ENCODE measurements at places on chromosomes 3 and 15.
A peak's percentile ranks its signal among the peaks of the same experiment; 100 is the strongest.

GRCh38 chr3:124772081-124772831, 42.0 kb downstream of the UMPS start:
- DNase-seq, result peak; percentile 54

DNA sequence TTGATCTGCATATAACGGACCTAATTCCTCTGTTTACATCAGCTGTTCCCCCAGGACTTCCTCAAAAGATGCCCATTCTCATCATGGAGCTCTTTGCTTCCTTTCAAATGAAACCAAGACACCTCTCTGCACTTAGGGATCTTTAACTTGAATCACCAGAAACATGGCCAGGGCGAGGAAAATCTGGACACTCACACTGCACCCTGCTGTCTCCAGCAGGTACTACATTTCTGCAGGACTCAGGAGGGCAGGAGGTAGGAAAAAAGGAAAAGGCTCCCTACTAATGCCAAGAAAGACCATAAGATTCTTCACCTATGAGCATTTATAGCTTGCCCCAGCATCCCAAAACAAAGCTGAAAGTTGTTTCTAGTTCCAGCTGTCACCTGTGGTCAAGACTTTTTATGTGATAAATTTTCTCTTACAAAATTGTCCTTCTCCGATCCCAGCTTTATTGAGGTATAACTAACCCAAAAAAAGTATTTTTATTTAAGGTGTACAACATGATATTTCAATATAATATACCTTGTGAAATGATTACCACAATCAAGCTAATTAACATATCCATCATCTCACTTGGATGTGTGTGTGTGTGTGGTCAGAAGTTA, 87.3 kb upstream of the C15orf61 start:
- DNase-seq, result peak; percentile 53

GRCh38 chr3:24154013-24154695, 209.1 kb downstream of the NR1D2 start:
- no peak for DNase-seq

GRCh38 chr3:129404130-129404529, 24.3 kb downstream of the EFCAB12 start:
- DNase-seq, result no peak

- DNase-seq, result peak; percentile 90
These were observed 28.5 kb downstream of the SCG5 start for GRCh38 chr15:32669896-32670611.

GRCh38 chr15:63083541-63083940, 38.1 kb upstream of the LACTB start:
- DNase-seq, result no peak

DNA sequence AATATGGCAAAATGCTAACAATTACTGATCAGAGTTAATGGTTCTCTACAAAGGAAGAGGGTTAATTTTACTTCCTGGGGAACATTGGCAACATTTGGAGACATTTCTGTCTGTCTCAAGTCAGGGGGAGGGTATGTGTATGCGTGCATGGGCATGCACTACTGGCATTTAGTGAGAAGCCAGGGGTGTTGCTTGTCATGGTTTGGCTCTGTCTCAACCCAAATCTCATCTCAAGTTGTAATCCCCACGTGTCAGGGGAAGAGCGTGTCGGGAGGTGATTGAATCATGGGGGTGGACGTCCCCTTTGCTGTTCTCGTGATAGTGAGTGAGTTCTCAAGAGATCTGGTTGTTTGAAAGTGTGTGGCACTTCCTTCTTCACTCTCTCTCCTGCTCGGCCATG, 28.3 kb upstream of the TNIK start:
- DNase-seq, result no peak

- no peak for DNase-seq
These were observed 198.3 kb downstream of the OPA1 start for GRCh38 chr3:193791041-193792032.

- DNase-seq, result peak; percentile 76
These were observed 12.3 kb downstream of the CDIN1 start for GRCh38 chr15:36591536-36592411.

GRCh38 chr3:174858353-174858752, 781 bp upstream of the NAALADL2 start:
- DNase-seq, result no peak

GRCh38 chr3:66823009-66823397, 175.1 kb upstream of the KBTBD8 start:
- DNase-seq, result no peak

DNA sequence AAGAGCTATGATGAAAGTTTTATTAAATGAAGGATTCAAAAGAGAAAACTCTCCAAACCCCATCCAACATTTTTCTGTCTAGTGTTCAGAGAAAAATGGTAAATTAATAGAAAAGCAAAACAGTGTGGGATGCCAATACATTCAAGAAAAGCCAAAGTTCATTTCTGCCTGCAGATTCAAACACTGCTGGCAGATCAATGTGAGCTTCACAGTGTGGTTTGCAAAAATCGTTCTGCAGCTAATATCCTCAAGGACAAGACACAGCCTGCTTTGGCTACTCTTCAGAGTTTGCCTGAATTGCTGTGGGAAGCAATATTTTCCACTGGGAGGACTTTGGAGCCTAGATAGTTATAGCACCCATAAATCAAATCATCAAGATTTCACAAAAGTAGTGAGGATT, 619.9 kb upstream of the SUCLG2 start:
- no peak for DNase-seq

- DNase-seq, result no peak
These were observed 735 bp downstream of the STIMATE start for GRCh38 chr3:52896613-52897012.

GRCh38 chr3:89948008-89948407, 840.6 kb downstream of the EPHA3 start:
- no peak for DNase-seq

- peak; percentile 83 for DNase-seq
These were observed 95.2 kb downstream of the CHSY1 start for GRCh38 chr15:101156509-101157159.

DNA sequence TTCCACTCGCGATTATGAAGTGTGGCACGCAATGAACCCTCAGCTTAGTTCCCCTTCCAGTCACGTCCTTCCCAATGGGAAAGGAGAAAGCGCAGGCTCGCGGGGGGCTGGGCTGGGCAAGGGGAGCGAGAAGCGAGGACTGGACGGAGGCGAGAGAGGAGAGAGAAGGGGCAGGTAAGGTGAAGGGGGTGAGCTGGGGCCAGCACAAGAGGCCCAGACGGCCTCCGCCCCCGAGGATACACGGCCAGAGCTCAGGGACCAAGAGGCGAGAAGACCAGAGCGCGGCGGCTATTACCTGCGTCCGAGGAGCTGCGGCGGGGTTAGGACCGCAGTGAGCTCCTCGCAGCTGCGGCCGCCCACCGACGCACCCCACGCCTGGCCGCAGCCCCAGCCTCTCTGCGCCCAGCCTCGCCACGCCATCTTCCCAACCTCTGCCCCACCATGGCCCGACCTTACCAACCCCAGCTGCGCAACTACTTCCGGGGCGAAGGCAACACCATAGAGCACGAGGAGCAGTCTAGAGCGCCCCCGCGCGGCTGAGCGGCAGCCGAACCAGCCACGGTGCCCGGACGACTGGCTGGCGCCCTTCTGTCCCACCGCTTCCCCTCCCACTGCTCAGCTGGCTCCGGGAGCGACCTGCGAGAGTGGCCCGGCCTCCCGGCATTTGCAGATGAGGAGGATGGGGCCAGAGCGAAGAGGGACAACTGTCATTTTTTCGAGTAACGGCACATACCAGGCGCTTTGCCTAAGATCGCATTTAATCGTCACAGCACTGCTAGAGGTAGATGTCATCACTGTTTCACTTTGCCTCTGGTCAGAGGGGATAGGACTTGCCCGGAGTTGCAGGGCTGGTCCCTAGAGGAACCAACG, at the start of gene PARL:
PARL (minus strand) TSS at position 454 of the 870 bp plus-strand sequence; CDS start at position 420, 34 bp downstream.
- peak; percentile 86 for DNase-seq

DNA sequence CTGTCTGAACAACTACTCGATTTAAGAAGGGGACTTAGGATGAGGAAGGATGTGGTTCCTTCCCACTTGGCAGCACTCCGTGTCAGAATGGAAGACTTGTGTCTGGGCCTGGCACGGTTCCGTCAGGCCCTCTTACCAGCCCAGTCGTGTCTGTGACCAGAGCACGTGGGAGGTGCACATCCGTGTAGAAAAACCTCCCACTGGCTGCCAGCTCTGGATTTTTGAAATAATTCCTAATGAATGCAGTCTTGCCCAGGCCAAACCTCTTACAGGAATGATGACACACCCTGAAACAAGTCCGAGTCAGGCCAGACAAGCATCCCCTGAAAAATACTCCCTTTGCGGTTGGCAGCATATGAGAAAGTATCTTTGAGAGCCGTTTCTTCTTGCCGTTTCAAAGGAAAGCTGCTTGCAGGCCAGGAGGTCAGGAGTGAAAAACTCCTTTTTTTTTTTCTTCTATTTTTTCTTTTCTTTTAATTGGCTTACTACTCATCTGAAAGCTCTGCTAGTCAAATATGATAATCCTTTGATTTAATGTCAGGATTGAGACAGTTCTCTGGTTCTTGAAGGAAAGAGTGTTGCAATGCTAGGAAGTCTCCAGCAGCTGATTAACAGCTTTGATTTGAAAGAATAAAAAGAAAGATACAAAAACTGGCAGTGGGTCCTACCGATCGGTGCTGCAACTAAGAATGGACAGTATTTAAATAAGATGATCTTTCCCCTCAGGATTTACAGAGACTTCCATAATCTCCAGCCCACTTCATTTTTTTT, 19.8 kb downstream of the IL1RAP start:
- peak; percentile 93 for DNase-seq

- no peak for DNase-seq
These were observed 55.1 kb downstream of the TAMM41 start for GRCh38 chr3:11791339-11792200.

DNA sequence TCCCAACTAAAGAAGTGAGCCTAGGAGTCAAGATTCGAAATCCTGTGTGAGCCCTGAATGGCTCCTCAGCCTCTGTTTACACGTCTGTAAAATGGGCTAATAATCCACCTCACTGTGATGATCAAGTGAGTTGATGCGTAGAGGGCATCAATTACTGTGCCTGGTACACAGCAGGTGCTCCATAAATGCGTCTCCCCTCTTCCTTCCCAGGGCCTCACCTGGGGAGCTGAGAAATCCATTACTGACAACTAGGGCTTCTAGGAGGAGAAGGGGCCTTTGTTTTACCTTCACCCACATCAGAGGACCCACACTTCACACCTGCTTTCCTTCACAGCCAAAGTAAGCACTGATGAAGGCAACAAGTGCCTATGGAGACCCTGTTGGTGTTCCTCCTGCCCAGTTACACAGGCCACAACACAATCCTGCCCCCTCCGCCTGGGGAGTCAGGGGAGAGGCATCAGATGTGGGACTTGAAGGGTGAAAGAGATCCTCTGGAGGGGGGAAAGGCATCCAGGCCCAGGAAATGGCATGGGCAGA, 1.4 kb downstream of the CIB2 start:
- DNase-seq, result no peak

- DNase-seq, result peak; percentile 65
These were observed 24.1 kb downstream of the SMAD3 start for GRCh38 chr15:67089217-67090193.

DNA sequence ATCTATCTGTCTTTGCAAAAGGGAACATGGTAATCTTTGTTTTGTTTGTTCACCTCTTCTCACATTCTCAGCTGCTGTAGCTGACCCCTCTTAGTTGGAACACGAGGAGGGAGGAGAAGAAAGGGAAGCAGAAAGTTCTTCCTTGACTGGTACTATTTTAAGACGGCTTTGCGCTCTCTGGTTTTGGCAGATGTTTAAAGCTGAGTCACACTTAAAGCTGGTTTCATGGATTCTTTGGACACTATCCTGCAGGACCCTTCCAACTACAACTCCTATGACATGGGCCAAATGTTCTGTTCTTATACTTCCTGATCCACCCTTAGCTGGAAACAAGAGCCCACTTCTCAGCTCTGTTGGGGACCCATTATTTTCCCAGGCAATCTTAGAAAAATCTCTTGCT, 40.6 kb upstream of the FXR1 start:
- DNase-seq, result peak; percentile 19

GRCh38 chr15:29529043-29529442, 259.4 kb upstream of the NSMCE3 start:
- DNase-seq, result no peak

DNA sequence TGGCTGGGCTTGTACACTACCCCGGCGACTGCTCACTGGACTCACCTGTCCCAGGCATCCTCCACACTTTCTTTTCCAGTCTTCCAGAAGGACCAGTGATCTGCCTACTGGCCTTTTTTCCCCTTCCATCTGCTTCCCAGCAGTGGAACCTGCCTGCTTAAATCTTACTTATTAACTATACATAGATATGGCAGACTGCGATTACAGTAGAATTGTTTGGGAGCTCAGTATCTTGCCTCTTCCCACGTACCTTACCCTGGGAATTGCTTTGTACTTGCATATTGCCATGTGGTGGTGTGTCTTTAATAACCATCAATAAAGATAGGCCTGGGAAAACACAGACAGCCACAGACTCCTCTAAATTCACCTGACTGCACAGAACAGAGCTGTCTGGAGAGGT, 11.8 kb upstream of the HES1 start:
- no peak for DNase-seq

DNA sequence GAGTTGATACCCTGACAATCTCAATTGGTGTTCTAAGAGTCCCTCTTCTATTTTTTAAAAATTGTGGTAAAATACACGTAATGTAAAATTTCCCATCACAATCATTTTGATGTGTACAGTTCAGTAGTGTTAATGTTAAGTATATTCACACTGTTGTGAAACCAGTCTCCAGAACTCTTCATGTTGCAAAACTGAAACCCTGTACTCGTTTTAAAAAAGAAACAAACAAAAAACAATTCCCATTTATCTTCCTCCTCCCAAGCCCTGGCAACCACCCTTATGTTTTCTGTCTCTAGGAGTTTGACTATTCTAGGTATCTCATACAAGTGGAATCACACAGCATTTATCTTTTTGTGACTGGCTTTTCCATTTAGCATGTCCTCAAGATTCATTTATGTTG, 28.7 kb upstream of the ALPK3 start:
- no peak for DNase-seq

DNA sequence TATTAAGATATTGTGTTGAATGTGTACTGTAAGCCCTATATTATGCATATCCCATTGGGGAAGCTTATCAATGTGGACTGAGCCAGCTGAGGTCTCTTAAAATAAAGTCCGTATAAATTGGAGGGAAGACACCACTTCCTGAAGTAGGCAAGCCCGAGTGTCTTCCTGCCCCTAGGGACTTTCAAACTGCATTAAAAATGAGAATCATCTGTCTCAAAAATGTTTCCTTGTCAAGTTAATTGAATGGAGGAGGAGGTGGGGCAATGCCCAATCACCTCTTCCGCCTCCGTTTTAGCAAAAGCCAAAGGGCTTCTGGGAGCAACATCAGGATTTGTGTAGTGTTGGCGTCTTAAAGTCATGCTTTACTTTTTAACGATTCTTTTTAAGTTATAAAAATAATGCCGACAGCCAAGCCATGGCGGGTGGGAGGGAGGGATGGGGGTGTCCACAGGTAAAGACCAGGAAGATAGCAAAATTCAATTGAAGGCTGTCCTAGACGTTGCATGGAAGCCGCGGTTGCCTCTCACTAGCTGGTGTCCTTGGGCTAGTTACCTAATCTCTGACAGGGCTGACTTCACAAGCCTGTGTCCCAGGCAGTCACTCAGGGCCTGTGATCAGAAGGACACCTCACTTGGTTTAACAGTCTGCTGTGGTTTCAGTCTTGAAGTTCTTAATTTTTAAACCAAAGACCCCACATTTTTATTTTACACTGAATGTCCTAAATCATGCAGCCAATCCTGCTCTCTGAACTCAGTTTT, 524.9 kb upstream of the PROK2 start:
- no peak for DNase-seq

GRCh38 chr3:171772427-171773056, 37.7 kb downstream of the PLD1 start:
- DNase-seq, result peak; percentile 60

Measured in fibroblast of skin of right quadriceps (primary cell).